ENCODE measurements at places on chromosomes 3 and 15.

GRCh38 chr15:31347067-31347975, 20.7 kb downstream of the KLF13 start:
- peak; percentile 71 for DNase-seq

- no peak for DNase-seq
These were observed 1.2 kb upstream of the ATRIP start for GRCh38 chr3:48445277-48445882.

DNA sequence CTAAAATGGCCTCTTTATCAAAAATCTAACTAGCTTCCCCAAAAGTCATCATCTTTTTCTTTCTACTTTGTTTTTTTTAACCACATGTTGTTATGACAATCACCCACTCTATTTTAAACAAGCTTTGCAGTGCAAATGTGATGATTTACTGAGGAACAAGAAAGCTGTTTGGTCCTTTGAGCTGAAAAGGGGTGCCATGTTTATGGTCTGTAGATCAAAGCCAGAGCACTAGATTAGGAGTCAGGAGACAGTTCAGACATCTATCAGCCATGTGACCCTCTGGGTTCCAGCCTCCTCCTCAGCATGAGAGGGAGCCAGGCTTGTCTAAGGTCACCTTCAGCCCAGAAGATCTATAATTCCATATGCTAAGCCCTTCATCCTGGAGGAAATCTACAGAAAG, 65.9 kb downstream of the RPL22L1 start:
- DNase-seq: no peak

DNA sequence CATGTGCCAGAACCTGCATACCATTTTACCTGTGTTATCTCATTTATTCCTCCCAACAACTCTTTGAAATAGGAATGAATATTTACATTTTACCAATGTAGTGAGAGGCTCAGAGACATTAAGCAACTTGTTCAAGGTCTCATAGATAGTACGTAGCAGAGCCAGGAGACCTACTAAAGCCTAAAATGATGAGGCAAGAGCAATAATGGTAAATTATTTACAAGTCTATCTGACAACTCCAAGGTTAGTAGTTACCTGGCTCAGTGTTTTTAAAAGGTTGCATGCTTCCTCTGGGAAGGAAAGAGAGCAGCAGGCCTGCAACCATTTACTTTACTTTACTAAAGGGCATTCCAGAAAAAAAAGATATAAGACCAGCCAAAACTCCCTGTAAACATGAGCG, 103.0 kb downstream of the CFAP20DC start:
- no peak for DNase-seq

DNA sequence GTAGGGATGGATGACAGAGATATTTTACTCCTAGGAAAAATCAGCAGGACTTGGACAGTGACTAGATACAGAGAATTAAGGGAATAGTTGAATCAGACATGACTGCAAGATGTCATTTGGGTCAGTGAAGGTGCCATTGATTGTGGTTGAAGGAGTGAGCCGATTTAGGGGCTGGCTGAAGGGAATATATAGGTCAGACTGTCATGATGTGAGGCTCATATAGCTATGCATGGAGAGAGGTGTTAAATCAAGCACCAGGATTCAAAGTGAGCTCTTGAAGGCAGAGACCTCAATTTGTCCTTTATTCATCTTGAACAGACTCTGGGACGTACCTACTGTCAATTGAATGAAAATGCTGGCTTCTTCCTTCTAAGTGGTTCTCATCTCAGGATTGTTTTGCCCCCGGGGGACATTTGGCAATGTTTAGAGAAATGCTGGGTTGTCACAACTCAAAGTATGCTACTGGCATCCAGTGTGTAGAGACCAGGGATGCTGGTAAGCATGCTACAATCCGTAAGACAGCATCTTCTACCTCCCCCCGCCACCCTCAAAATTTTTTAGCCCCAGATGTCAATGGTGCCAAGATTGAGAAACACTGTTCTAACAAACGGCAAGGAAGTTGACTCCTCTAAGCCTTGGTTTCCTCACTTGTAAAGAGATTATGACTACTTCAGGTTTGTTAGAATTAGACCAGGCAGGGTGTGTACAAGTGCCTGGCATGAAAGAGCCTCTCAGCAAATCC, 7.8 kb downstream of the ATP2C1 start:
- no peak for DNase-seq

GRCh38 chr3:67176396-67176795, 178.3 kb downstream of the KBTBD8 start:
- no peak for DNase-seq

DNA sequence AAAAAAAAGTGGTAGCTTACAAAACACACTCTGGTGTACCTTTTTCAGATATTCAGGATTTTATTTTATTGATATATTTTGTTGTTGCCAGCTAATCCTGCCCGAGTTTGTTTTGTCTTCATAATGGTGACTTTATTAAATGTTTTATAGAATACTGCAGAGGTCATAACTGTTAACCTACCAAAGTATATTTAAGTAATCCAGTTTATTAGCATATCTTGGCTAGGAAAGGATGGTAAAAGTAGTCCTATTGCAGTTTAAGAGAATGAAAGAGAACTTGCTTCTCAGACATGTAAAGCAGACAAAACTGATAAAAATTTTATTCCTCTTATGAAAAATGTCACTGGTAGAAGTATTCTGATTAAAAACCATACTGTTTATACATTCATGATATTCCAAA, 59.2 kb upstream of the IGSF10 start:
- no peak for DNase-seq

- DNase-seq: no peak
These were observed 97.8 kb downstream of the GTPBP8 start for GRCh38 chr3:113088616-113089015.

- no peak for DNase-seq
These were observed 17.2 kb downstream of the EPHB3 start for GRCh38 chr3:184578822-184579221.

DNA sequence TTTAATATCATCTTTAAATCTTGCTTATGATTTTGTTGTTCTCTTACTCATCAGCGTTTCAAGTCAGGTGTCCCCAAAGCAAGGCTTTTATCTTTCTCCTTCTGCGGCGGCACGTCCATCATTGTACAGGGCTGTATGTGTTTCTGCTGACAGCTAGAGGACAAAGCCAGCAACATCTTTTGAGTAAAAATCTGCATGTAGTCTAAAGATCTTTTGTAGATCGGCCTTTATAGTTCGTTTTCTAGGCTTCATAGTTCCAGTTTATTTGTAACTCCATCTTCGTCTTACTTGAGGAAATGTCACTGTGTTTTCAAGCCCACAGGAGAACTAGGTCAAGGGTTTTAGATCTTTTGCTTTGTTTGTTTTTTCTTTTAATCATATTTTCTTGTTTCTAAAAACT, 211.4 kb upstream of the TOPAZ1 start:
- DNase-seq: no peak

GRCh38 chr15:101014921-101015841, 96.0 kb downstream of the LRRK1 start:
- peak; percentile 58 for DNase-seq

GRCh38 chr3:9786825-9787669, 5.2 kb downstream of the TADA3 start:
- no peak for DNase-seq

- DNase-seq: no peak
These were observed 12.1 kb downstream of the TMOD3 start for GRCh38 chr15:51841406-51842040.

DNA sequence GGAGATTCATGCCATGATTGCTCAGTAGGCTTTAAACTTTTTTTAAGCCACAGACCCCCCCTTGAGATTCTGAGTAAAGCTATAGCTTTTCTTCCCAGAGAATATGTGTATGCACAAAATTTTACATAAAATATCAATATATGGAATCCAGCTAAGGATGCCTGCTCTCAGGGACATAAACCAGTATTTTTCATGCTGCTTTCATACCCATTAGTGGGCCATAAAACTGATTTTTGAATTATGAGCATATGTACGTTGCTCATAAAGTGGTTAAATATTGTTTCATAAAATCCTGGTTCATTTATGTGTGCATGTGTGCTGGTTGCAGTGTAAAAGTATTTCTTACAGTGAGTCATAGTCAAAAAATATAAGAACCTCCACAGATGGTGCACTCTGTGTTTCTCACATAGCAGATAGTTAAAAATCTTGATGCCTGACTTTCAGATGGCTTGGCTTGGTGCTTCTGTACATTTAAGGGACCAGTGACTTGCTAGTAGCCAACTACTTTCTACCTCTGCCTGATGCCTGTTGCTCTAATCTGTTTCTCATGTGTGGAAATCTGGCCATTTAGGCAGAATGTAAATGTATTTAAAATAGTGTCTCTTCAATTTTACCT, 71.9 kb downstream of the ARHGEF26 start:
- DNase-seq: no peak

- DNase-seq: no peak
These were observed 960 bp upstream of the KLF13 start for GRCh38 chr15:31325595-31326155.

DNA sequence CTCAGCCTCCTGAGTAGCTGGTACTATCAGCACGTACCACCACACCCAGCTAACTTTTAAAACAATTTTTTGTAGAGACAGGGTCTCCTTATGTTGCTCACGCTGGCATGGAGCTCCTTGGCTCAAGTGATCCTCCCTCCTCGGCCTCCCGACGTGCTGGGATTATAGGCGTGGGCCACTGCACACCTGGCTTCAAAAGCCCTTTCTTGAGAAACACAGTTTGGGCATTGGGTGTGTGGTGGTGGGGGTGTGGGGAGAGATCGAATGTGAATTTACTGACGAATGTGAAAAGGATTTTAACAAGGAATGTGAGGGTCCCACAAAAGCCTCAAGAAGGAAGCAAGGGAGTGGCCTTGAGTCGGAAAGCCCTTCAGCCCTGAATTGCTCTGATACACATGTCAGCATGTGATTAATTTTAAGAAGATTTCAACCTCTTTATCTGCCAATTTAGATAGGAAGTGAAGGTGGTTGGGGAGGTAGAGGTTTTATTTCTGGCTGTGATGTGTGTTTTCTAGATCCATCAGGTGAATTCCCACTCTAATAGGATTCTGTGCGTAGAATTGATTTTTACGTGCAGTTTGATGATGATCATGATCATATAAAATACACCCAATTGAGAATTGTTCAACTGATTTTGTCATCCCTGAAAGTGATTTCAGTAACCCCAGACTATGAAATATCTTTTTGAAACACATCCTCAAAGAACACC, 1.1 kb downstream of the CCR4 start:
- DNase-seq: no peak

All from activated CD4-positive, alpha-beta T cell treated with anti-CD3 and anti-CD28 coated beads, Interleukin-2, amount 50 U/mL, for 24 hours (primary cell).